ENCODE measurements at places on chromosomes 5 and 9.

DNA sequence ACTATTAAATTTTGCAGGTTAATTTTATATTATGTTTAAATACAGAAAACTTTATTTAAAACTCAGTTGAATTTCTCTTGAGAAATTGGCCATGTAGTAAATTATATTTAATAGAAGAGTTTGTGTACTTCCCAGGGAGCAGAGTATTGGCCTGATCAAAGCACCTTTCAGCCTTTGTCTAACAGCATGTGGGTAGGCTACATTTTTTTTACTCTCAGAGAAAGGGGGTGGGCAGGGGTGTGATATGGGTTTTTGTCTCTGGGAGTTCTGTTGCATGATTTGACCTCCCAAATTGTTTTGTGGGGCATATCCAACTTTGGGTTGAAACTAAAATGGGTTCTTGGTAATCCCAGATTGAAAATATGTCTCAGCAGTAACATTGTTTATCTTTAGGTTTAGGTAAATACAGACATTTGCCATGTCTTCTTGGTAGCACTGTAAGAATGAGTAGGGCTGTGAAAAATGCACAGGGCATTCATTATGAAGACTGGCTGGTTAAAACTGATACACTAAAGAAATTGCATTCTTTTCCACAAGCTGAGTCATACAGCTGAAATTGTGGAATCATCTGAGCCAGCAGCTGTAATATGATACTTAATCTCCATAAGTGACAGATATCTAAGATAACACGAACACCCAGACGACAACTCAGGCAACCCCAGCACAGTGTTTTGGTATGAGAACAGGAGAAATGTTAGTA is 75.4 kb upstream of the CDKN2B start:
- DNase-seq = no peak

DNA sequence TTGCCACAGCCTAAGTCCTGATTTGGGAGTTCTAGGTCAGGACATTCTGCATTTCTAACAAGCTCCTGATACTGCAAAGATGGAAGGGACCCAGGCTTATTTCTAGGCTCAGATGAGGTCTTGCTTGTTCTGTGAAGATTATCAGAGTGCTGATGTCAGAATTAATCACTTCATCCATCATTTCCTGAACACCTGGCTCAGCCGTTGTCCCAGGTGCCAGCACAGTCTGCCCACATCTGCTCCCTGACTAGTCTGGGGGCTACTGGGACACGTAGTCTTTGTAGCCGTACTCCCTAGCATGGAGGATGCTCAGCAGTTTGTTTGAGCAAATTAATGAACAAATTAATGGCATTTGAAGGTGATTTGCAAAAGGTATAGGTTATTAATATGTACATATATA is 17.9 kb upstream of the SPINK4 start:
- no peak for DNase-seq

DNA sequence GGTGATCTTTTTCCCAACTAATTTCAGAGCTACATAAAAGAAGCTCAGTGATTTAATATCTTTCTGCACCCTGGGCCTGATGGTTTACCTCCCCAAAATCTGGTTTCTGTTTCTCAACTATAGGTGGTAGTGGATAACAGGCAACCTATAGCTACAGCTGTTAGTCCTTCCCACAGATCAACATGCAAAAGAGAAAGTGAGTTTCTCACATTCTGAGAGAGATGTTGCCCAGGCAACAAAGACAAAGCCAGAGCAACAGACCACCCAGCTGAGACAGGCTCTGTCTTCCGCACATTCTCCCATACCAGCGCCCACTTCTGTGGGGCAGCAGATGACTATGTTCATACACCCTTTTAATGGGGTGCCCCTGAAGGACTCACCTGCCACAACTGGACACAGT is 40.7 kb upstream of the PPP2R2B start:
- no peak for DNase-seq

DNA sequence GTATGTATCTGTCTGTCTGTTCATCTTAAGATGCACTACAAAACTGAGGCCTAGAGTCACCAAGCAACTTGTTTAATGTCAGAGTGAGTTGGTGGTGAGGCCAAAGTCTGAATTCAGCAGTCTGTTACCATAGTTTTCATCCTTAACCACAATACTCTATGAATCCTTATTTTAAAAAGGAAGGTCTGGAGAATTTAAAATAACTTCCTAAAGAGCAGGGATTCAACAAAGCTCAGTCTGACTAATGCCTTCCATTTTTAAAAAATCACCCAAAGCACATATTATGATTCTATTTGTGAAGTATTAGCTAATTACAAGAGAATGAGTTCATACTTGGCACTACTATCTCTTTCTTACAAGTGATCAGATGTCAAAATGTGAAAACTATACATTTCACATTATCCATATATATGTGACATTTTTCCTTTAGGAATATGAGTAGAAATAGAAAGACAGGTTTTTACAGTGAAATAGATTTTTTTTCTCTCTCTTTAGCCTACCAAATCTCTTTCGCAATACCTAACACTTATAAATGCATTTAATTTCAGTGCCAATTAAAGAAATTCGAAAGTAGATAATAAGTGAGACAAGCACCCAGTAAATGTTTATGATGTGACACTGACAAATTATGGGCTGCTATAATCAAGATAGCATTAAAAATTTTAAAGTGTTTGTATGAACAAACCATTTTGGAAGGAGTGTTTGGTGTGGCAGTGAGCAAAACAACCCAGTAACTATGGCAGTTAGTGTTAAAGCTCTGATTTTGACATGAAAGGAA is 102.3 kb upstream of the CDKN2B start:
- no peak for DNase-seq

DNA sequence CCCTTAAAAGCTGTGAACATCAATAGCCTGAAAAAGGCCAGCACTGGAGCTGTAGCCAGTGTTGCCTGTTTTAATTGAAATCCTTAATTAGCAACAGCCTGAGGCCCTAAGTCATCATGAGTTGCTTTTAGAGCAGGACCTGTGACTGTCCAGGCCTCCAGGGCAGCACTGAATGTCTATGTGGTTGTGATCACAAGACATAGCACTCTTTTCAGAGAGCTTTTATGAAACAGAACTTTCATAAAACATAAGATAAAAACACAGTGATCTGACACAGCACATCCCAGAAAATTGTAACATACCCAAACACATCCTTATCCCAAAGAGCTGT is 85.5 kb upstream of the MYO10 start:
- DNase-seq = no peak

DNA sequence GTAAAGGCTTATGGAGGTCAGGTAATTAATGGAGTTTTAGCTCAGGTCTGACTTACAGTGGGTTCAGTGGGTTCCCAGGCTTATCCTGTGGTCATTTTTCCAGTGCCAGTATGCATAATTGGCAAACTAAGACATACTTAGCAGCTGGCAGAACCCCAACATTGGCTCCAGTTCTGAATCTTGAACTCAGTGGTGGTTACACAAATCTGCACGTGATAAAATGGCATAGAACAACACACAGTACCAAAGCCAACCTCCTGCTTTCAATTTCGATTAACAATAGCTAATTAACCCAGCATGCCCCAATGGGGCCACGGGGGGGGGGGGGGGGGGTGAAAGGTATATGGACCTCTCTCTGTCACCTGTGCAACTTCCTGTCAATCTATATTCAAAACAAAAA is 19.0 kb upstream of the BARX1 start:
- DNase-seq = no peak

GRCh38 chr5:112388739-112389138 is 30.3 kb downstream of the EPB41L4A start:
- no peak for DNase-seq

GRCh38 chr9:81801190-81801589 is 111.8 kb upstream of the TLE1 start:
- DNase-seq = no peak

DNA sequence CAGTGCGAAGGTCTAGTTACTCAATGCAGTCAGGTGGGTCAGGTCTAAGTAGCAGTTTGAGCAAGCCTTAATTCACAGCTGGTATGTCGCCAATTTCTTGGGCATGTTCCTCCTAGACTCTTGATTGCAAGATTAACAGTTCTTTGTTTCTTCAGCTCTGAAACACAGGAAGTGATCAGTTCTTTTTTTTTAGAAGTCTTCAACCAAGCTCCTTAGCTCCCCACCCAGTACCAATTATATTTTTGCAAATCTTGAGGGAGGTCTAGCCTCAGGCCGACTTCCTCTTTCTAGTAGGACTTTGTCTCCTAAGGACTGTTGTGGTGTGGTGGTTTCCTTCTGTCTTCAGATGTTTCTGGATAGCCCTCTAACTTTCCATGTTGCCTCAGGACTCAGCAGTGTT is 2054.2 kb downstream of the MAT2B start:
- no peak for DNase-seq

GRCh38 chr9:37949576-37949975 is 45.6 kb upstream of the SLC25A51 start:
- no peak for DNase-seq

- DNase-seq = no peak
These were observed 119.6 kb upstream of the RETREG1 start for GRCh38 chr5:16736158-16736995.

DNA sequence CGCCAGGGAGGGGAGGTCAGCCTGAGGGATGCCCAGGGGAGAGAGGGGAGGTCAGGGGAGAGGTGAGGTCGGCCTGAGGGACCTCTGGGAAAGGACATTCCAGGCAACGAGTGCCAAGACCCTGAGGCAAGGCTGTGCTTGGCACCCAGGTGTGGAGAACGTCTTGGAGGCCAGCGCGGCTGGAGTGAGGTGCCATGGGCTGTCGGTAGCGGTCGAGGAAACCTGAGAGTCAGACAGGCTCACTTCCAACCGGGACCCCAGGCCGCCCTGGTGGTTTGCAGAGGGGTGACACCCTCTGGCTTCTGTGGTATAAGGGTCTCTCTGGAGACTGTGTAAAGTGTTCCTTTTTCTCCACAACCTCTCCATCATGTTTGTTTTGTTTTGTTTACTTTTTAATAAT is 82.9 kb downstream of the CACNA1B start:
- DNase-seq = no peak

GRCh38 chr5:7269591-7270274 is 126.2 kb upstream of the ADCY2 start:
- DNase-seq = no peak

DNA sequence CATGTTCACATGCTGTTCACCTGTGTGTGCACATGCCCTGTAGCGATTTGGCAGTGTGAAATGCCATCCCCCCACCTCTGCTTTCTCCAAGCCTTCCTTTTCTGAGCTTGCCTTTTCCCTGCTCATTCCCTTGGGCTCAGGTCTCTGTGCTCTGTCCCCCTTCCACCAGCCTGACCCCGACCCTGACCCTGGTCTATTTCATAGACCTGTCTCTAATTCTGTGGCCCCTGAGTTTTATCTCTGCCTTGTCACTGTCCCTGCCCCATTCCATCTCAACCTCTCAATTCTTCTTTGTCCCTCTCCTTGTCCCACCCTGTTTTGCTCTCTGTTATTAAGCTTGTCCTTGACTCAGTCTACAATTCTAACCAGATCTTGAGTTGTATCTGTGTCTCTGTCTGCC is 735 bp downstream of the ARAP3 start:
- no peak for DNase-seq

GRCh38 chr5:2685651-2686272 is 65.7 kb downstream of the IRX2 start:
- DNase-seq = no peak

GRCh38 chr5:142686210-142686734 is 382 bp upstream of the FGF1 start:
- no peak for DNase-seq
